ENCODE measurements at places on chromosomes 2 and 18.

DNA sequence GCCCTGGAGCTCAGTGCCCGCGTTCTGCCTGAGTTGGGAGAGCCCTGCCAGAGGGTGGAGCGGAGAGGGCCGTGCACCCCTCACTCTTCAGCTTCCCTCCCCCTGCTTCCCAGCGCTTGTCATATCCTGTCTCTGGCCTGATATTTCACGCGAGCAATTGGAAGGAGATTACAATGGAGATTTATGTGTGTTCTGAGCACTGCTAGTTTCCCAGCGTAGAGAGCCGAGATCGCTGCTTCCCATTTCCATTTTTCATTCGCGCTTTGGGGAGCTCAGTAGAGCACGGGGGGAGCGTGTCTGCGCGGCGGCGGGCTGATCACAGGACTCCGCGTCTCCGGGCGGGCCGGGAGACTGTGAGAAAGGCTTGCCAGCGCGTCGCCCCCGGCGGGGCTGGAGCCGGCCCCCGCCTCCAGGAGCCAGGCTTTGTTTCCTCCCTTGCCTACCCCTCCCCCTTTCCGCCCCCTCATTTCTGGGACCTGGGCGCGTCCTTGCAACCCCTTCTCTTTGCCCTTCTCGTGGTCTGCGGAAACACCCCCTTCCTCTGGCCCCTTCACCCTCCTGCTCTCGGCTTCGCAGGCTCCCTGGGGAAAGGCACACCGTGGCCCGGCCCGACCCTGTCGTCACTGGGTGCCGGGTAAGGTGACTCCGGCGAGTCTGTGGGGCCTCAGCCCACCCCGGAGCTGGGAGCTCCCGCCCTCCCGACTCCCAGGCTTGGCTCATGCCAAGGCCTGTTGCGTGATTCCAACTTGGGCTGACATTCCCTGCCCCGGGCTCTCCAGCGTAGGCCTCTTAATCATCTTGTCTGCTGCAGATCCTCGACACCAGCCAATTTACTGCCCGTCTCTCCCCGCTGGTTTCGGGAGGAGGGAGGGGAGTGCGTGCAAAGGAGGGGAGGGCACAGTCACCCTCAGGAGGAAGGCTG lies 5.8 kb downstream of the DLX2 start:
- no peak for DNase-seq

DNA sequence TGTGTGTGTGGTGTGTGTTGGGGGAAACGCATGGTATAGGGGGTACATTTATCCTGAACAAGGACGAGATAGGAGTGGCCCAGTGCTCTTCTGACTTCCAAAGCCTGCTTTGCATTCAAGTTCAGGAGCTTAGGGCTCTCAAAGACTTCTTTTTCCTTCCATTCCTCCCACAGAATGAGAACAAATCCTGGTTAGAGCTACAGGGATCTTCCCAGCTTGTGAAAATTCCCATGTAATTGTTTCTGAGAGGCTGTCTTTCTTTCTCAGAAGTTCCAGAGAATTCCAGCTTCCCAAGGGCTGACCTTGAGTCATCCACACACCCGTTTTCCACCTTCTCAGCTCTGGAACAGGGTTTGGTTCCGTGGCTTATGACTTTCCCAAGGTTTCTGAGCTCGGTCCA lies 38.9 kb downstream of the FASTKD2 start:
- DNase-seq: no peak

DNA sequence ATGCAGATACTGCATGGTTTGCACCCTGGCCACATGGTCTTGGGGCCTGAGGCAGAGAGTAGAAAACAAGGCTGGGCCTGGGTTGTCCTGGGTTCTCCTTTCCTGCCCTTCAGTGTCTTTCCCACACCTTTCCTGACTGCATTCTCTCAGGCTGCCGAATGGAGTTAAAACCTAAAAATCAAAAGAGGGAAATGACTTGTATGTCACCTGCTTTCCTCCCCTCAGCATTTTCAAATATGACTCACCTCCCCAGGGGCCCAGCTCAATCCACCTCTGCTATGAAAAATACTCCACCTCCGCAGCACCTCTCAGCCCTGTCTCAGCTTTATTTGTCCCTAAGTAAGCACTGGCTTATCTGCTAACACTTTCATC lies 457.8 kb upstream of the MEX3C start:
- DNase-seq: no peak

- DNase-seq: no peak
Observed at GRCh38 chr2:108916122-108916795, 72.8 kb downstream of the EDAR start.

DNA sequence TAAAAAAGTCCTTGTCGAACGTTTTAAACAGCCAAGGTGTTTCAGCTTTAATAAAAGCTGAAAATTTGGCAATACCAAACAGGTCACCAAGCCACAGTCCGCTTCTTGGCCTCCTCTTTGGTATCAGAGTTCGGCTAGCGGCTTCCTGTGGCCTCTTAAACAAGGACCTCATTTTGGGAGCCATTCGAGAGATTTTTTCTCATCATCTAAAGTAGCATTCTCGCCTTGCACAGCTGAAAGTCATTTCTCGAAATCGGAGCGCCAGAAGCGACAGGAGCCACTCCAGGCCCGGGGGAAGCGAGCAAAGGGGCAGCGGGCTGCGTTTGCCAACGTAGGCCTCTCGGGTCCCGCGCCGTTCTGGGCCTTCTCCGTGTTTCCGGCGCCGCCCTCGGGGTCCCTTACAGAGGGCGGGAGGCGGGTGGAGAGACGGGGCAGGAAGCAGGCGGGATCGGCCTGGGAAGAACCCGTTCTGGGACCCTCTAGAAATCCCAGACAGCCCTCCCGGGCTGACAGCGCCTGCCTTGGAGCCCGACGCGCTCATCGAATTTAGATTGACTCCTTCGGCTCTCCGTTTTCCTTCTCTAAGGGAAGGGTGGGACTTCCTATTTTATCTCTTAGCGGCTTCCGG lies 522 bp upstream of the ZNF407 start:
- DNase-seq: peak; percentile 41

DNA sequence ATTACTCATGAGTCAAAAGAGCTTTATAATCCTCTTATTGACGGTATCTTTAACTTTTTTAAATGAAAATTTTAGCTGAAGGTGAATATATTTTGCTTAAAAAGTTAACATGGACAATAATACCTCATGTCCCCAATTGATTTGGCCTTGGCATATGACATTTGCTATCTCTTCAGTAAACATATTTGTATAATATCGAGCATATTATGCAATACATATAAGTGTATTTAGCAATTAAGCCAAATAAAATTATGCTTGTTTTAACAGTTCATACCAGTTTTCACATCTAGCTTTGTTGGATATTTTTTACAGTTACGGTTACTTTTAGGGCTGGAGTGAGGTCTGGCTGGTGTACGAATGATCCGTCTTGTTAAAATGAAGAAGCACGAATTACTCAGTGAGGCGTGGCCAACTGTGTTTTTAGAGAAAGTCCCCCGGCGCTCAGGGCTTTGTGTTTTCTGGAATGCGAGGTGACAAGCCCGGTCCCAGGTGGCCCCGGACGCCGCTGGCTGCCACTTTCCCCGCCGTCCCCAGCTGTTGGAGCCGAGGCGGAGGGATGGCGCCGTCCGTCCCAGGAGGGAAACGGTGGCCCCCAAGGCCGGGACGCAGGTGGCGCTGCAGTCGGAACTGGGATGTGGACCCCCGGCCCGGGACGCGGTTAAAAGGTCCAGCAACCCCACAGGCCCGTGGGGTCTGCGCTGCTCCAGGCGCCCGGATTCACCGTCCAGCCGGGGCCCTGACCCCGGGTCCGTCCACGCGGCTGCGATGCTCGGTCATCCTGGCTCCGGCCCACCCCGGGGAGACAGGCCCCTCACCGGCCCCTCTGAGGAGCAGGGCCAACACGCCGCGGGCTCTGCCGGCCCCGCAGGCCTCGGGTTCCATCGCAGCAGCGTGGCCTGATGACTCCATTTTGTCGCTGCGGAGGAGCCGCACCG lies 41.3 kb downstream of the TMEM18 start:
- DNase-seq: no peak

GRCh38 chr18:7068871-7069590 lies 48.6 kb downstream of the LAMA1 start:
- no peak for DNase-seq
